ENCODE measurements at places on chromosomes 7 and 10.

GRCh38 chr10:81978238-81978637, 103.2 kb downstream of the NRG3 start:
- no peak for DNase-seq

DNA sequence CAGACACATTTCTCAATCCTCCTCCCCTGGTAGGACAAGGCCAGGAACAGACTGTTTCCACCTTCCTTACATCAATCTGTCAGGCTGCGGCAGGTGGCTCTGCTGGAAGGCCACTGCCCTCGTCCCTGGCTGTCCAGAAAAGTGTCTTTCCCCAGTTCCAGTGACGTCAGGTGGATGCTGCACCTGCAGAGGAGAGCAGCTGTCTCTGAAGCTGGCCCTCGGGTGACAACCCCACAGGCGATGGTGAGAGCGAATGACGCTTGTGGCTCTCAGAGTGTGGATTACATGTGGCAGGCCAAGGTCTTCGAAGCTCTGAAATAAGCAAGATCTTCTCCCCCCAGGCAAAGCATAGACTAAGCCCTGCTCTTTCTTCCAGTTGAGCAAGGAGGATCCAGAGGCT, 146.9 kb upstream of the RET start:
- DNase-seq: no peak

GRCh38 chr10:31723106-31723750, 205.4 kb downstream of the ARHGAP12 start:
- DNase-seq: no peak

GRCh38 chr7:30861612-30862011, 50.0 kb upstream of the AQP1 start:
- DNase-seq: no peak

DNA sequence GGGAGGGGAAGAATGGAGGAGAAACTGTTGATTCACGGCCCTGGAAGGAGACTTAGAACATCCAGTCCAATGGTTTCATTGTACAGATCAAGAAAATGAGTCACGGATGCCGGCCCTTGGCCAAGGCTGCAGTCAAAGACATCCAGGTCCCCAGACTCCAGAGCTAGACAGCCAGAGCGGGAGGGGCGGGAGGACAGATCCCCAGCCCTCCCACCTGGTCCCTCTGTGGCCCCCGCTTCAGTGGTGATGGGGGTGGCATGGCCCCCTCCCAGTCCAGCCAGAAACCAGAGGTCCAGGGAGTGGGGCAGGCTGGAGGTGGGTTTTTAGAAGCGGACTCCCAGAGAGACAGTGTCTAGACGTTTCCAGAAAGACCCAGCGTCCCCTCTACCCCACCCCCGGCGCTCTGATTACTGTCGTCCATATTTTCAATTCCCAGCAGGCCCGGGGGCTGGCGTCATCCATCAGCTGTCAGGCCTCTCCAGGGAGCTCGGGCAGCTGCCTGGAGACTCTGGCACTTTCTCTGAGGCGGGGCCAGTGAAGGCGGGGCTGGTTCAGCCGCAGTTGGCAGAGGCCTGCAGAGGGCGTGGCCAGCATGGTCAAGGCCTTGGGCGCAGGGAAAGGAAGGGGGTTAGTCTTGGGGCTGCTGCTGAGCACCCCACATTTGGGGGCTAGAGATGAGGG, 8.0 kb upstream of the HSPB1 start:
- DNase-seq: peak; percentile 90

DNA sequence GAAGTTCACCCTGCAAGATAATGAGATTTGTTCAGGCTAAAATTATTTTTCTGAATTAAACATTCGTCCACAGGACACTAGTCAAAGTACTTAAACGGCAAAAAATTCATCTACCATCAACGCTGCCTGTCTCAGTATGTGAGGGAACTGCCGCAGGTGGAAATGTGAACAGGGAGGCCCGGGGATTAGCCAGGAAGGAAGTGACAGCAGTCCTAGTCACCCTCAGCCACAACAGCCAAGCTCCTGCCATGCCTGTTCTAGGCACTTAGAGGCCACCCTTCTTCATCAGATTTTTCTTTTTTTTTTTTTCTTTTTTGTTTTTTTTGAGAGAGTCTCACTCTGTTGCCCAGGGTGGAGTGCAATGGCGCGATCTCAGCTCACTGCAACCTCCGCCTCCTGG, 9.4 kb downstream of the NUDT5 start:
- DNase-seq: no peak

- DNase-seq: peak; percentile 62
Observed at GRCh38 chr7:68601826-68602225, 996.4 kb upstream of the AUTS2 start.

- peak; percentile 21 for DNase-seq
Observed at GRCh38 chr7:47332681-47333553, 249.0 kb downstream of the TNS3 start.

DNA sequence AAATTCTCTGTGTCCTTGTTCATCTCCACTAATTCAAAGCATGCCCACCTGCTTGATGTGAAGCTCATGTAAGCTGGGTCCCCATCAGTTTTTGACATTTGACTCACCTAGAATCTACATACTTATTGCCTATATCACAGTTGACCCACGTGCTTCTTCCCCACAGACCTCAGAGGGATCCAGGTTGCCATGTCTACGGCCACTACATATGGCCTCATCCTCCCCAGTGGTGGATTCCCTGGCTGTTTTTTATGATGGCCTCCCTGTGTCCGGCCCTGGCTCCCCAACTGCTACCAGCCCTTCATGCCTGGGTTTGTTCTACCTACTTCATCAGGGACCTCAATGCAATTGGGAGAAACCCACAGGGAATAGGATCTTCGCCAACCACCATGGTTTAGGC, 187.4 kb upstream of the GDF10 start:
- DNase-seq: no peak

DNA sequence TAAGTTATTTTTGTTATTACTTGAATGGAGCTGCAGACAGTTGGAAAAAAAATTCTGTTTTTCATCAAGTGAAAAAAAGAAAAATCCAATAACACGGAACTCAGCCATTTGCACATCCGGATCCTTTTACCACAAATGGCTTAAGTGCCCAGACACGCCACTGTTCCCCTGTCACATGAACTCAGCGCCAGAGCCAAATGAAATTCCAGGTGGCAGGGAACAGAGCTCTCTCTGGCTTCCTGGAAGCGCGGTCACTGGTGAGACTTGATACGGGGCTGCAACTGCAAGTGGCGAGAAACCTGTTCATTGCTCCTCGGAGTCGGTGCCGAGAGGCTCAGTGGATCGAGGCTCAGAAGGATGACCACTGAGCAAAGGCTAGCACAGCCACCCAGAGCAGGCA, 60.8 kb upstream of the NPTX2 start:
- no peak for DNase-seq

- DNase-seq: no peak
Observed at GRCh38 chr10:132350391-132350790, 18.4 kb downstream of the LRRC27 start.

DNA sequence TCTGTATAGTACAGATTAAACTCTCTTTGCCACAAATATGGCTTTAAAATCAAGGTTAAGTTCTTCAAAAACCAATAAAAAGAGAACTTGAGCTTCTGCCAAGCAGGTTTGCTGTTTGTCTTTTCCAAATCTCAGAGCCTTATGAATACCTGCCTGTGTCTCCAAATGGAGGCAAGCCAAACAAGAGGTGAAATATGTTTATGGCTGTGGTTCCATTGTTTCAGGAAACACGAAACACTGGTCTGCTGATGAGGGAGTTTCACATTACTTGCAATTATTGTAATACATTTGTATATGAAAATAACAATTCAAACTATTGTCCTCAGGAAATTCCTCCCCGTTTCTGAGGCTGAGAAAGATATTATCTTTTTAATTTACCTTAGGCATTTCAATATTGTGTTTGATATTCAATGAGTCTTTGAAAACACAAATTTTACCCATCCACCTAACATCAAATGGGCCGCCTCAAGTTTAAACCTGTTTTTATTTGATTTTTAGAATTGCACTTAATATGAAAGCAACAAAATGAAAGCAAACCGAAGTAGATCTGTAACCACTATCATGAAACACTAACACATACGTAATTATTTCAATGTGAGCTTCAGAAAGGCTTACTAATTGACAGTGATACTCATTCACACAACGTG, 359.3 kb downstream of the HGF start:
- DNase-seq: no peak

DNA sequence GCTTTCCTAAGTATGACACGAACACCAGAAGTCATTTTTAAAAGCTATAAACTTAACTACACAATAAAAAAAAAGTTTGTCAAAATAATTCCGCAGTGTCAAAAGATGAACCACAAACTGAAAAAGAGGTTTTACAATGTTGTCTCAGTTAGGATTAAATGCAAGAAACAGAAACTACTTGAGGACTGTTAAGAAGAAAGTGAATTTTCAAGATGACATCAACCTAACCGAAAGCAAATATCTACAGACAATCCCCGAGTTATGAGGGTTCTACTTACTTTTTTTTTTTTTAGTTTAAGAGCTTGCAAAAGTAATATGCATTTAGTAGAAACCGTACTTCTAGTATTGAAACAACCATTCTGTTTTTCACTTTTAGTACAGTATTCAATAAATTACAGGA, 62.3 kb downstream of the TFPI2 start:
- no peak for DNase-seq

DNA sequence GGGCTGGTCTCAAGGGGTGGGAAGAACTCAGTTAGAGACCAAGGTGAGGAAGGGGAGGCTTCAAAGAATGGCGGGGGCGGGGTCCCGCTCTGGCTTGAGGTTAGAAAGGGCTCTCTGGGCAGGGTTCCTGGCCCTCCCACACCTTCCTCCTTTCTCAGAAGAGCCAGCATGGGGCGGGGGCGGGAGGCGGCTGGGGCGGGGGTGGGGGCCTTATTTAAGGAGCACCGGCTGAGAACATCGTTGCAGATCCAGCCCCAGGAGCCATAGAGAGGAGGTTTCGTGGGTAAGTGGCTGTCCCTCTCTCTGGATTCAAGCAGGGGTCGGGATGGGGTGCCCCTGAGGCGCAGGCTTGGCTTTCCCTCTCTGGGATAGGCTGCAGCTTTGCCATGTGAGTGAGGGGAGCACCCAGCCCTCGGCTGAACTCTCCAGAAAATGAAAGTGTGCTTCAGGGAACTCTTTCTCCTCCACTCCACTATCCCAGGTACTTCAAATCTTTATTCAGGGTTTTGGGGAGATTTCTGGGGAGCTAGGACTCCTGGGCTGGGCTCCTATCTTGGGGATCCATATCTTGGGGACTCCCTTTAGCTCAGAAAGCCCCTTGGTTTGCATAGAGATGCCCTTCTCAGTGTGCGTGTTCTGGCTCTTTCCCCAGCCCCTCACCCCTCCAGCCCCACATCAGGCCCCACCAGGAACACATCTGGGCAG, 3.3 kb upstream of the CUEDC2 start:
- DNase-seq: no peak

DNA sequence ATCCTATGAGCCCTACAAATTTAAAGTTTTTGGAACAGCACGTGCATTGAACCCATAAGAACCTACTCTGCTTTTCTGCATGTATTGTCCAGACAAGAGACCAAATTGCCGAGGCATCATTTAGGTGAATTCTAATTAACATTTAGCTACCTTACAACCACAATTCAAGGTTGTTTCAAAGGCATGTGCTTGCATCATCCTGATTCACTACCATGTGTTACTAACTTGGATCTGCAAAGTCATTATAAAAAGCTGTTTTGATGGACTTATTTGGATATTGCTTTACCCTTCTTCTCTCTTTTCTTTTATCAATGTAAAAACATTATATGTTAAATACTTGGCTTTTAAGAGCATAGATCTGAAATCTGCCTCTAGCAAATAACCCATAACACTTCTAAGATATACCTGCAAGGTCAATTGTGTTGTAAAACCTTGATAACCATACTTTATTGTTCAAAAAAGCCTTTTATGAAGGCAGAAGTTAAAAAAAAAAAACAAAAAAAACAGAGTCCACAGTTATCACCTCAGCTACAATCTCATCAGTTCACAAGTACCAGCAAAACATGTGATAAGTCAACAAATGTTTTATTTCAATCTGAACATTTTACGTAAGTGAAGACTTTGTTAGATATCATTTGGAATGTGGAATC, 51.9 kb downstream of the CFTR start:
- no peak for DNase-seq

DNA sequence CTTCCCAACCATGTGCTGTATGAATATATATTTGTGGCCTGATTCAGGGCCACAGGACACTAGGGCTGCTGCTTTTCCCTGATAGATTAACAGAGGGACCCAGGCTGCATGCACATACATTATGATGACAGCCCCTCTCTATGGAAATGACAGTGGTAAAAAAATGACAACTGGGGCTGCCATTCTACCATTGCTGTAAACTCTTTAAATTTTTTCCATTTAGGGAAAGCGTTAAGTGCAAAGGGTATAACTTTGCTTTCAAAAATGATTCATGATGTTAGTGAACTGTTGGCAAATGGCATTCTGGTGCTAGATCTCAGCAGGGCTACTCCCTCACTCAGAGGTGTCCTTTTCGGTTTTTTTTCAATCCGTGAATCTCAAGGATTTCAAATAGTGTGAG, 4.2 kb downstream of the CTBP2 start:
- DNase-seq: no peak

DNA sequence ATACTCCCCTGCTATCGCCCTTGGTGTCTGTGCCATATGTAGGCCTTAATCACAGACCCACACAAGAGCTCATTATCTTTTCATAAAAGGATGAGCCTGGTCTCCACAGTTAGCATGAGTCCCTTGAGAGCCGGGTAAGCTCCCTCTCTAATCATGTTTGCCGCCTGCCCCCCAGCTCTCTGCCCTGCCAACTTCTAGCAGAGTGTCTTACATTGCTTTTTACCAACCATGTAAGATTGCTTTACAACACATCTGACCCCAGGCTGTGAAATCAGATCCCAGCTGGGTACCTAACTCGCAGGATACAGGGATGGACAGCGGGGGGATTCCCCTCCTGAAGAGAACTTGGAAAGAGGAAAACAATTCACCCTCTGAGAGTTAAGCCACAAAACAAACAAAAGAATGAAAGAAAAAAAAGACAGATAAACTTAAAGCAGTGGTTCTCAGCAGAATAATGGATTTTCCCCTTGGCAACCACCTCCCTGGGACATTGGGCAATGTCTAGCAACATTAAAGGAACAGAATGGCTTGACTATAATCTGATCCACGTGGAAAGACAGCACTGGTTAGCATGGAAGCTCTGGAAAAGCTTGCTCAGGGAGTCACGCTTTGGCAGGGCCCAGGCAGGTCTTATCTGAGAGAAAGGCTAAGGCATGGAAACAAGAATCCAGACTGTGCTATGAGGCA, 39.4 kb upstream of the ATOH7 start:
- no peak for DNase-seq

DNA sequence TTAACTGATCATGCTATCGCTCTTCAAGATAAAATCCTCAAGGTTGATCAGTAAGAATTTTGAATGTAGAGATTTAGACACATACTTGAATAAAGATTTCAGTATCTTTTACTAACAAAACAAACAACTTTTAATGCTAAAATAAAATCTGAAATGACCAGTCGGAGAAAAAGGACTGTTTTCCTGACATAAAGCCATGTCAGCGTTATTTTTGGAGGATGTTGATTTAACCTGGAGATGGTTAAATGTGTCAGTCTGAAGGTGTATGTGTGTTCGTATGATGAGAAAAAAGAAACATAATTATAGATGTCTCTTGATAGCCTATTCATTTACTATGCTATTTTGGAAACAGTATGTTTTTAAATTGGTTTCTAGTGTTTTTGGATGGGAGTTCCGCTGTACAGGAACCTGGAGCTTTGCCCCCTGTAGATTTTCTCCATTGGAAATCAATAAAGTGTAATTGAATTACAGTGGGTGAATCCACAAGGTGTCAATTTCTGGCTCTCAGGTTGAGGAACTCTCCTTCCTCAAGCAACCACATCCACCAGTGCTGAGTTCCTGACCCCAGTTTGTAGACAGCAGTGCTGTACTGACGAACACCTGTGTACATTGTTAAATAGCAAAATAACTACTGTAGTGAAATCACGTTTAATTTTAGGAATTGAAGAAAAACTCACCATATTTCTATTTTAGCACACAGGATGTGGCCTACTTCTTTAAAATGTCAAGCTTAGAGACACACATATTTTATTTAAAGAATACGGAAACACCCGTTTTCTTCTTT, 670.1 kb downstream of the MAGI2 start:
- DNase-seq: no peak

All from right forelimb (tissue), 1 donor.